ENCODE measurements at places on chromosomes 4 and X.

DNA sequence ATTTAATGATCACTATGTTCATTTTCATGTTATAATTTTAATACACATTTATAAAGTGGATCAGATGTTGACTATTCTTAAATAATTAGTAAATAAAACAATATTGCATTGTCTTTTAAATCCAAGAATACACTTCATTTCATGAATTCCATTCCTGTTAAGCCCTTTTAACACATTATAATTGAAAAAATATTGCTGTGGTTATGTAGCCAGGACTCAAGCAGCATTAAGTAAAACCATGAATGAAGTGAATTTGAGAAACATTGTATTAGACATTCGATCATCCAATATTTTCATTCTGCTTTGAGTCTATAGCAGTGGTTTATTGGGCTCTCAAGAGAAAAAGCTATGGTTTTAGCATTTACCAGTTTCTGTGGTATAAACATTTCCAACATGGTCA is 94.2 kb upstream of the RAPGEF2 start:
- DNase-seq: no peak

DNA sequence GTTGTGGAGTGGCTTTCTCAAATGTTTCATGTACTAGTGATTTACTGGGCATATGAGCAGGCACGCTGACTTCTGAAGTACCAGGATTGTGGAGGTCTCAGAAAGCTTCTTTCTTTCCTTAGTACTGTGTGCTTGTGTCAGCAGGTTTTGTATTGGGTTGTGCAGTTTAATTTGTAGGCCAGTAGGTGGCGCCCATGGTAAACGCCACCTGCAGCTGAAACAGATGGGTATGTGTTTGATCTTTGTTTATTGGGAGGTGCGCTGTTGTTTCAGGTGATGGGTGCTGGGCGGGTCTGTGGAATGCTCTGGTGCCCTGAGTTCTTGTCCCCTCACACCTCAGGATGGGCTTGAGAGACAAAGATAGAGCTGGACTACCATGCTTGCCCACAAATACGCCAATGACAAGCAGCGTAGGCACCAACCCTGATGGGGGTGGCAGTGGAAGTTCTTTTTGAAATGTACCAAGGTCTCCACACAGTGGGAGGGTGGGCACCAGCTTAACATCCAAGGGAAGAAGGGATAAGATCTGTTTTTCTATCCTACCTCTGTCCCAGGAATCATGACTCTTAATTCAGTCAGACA is 141.5 kb downstream of the RPS6KA6 start:
- peak; percentile 25 for DNase-seq

- DNase-seq: no peak
Measured at GRCh38 chr4:36243355-36244256, 708 bp downstream of the ARAP2 start.

DNA sequence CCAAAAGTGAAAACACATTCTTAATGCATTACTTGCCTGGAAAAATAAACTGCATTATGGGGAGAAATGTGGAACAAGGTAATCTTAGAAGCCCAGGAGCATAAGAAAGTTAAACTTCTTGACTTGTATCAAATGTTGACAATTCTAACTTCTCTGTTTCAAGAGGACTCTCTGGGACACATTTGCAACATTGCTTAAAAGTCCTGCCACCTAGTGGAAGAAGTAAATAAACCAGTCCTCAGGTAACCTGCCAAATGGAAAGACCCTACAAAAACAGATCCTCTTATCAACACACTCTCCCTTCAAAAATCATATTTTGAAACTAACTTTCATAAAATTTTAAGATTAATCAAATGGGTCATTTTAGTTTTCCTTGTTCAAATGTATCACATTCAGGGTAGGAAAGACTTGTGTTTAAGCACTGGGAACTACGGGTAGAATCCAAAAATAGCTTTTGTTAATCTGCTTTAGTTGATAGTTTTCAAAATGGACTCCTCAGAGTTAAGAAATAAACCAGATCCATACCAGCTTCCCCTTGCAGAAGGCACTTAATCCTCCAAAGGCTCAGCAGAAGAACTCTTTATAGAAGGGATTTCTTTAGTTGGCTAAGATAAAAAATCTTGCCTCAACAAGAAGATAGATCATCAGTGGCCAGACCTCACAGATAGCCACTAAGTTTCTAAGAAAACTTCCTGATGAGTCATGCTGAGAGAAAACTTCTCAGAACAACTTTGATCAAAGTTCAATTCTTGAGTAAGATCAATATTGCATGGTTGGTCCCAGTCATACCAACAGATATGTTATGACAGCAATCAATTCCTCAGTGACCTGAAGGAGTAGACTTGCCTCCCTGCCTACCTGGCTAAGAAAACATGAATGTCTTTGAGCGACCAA is 141.7 kb downstream of the HHIP start:
- DNase-seq: no peak

GRCh38 chr4:101724093-101724492 is 66.4 kb upstream of the BANK1 start:
- DNase-seq: no peak

DNA sequence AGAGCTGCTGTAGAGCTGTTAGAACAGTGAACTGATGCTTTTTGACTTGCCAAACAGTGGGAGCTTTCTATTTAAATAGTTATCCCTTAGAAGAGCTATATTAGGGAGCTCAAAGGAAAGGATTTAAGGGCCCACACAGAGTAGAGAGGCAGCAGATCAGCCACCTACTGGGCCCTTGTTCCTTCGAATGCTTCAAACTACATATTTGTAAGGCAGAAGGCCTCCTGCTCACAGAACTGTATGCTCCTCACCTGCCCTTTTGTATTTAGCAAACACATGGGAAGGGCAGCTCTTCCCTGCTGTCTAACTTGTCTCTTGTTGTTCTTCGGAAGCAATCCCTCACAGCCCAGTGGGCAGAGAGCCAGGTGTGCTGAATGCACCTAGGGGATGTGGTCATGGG is 38.0 kb downstream of the IL1RAPL1 start:
- no peak for DNase-seq

GRCh38 chr4:159178979-159179969 is 76.4 kb downstream of the RAPGEF2 start:
- DNase-seq: no peak

GRCh38 chr4:78496021-78496643 is 55.4 kb upstream of the ANXA3 start:
- DNase-seq: no peak

DNA sequence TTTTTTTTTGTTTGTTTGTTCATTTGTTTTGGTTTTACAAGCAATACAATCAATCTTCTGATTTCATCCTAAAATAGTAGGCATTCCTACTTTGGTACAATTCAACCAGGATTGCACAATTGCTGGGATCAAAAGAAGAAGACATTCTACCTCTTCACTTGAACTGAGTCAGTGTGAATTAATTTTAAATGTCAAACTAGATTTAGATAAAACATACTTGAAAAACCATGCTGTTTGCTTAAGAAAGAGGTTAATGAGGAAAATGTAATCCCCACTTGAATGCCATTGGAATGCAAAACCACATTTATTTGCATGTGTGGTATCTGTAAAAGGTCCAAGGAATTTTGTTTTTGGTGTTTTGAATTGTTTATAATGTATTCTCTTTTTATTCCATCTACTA is 40.5 kb downstream of the HAND2 start:
- peak; percentile 54 for DNase-seq

- no peak for DNase-seq
Measured at GRCh38 chr4:38330321-38330720, 333.7 kb upstream of the KLF3 start.

DNA sequence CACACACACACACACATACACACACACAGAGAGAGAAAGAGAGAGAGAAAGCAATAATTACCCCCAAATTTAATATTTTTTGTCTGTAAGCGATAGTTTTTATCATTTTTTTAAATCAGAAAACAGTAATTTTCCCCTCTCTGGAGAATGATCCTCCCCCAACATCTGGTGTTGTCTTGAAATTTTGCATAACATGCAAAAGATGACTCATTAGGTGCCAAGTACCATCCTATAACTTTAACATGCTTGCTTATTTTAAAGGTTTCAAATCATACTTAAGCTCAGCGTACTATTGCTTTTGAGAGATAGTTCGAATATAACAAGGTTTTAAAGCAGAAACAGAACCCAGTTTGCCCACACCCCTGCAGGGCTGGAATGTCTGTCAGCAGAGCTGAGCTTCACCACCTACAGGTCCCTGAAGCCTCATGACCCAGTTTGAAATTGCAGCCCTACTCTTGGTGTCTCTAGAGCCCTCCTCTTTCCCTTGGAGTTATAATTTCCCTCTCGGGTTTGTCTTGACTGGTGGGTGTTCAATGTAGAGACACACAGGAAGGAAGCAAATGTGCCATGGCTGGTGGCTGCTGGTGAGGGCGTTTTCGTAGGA is 175.0 kb upstream of the HS3ST1 start:
- no peak for DNase-seq

- DNase-seq: no peak
Measured at GRCh38 chrX:12113321-12113720, 25.0 kb upstream of the FRMPD4 start.

DNA sequence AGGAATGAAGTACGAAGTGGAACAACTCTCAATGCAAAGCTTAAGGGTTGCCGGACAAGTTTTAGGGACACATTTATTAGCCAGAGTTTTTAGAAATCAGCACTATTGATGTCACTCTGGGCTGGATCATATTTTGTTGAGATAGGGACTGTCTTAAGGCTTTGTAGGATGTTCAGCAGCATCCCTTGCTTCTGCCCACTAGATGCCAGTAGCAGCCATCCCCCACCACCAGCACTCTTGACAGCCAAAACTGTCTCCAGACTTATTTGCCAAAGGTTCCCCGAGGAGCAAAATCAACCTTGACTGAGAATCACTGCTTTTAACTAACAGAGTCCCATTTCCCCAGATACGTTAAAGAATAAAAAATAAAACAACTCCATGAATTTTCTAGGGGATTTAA is 1497.3 kb downstream of the STIM2 start:
- DNase-seq: peak; percentile 4

- DNase-seq: no peak
Measured at GRCh38 chr4:126007142-126007541, 692.4 kb downstream of the FAT4 start.

DNA sequence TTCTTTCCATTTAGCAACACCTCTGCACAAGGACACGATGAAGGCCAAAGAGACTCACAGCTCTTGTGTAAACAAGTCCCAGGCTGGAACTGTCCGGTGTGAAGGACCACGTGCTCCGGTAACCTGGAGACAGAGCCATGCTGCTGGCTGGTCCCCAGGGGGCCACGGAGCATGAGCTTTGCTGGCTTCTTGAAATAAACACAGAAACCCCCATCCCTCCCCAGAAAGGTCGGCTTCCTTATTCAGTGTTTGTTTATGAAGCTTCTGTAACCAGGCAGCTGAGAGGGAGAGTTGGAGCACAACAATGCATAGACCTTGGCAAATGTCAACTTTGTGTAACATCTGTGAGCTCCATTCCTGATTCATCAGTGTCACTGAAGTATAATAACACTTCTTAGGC is 109.4 kb downstream of the GPR143 start:
- no peak for DNase-seq

DNA sequence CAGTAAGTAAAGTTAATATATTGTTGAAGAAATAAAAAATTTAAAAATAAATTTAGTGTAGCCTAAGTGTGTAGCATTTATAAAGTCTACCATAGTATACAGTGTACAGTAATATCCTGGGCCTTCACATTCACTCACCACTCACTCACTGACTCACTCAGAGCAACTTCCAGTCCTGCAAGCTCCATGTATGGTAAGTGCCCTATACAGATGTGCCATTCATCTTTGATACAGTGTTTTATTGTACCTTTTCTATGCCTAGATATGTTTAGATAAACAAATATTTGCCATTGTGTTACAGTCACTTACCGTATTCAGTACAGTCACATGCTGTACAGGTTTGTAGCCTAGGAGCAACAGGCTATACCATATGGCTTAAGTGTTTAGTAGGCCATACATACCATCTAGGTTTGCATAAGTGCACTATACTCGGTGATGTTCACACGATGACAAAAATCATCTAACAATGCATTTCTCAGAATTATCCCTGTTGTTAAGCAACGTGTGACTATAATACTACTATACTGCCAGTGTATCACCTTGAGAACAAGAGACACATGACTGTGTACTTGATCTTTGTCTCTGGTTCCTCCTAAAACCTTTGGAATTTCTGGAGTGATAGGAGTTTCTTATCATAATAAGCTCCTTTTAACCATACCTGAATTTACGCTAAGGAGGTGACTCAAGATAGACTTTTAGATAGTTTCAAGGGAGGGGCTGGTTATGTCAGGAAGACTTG is 25.8 kb upstream of the SEPTIN11 start:
- no peak for DNase-seq

GRCh38 chr4:106371161-106371560 is 2.6 kb upstream of the GIMD1 start:
- DNase-seq: no peak

GRCh38 chr4:62543002-62543401 is 1342.9 kb downstream of the ADGRL3 start:
- no peak for DNase-seq

GRCh38 chrX:31185884-31186283 is 114.0 kb upstream of the FTHL17 start:
- no peak for DNase-seq

All from AG08395 (cell line).